Right ventricle myocardium inferior (tissue), 1 donor: ENCODE measurements at places on chromosomes 5 and 9. TPM values are rescaled to one million over a fixed set of nuclear protein-coding genes. Genes with fewer than 3 reads are reported as not detected.

- DNase-seq = no peak
Observed at GRCh38 chr9:5671711-5672353, 42.9 kb downstream of the RIC1 start.

The CCDC183 gene
- 1.6 TPM for total RNA-seq

GRCh38 chr5:148381906-148382305 is 1.9 kb upstream of the FBXO38 start:
- DNase-seq = no peak

GRCh38 chr9:87567983-87568382 is 70.3 kb downstream of the DAPK1 start:
- no peak for DNase-seq

The GOLM1 gene
- total RNA-seq = 4.2 TPM

DNA sequence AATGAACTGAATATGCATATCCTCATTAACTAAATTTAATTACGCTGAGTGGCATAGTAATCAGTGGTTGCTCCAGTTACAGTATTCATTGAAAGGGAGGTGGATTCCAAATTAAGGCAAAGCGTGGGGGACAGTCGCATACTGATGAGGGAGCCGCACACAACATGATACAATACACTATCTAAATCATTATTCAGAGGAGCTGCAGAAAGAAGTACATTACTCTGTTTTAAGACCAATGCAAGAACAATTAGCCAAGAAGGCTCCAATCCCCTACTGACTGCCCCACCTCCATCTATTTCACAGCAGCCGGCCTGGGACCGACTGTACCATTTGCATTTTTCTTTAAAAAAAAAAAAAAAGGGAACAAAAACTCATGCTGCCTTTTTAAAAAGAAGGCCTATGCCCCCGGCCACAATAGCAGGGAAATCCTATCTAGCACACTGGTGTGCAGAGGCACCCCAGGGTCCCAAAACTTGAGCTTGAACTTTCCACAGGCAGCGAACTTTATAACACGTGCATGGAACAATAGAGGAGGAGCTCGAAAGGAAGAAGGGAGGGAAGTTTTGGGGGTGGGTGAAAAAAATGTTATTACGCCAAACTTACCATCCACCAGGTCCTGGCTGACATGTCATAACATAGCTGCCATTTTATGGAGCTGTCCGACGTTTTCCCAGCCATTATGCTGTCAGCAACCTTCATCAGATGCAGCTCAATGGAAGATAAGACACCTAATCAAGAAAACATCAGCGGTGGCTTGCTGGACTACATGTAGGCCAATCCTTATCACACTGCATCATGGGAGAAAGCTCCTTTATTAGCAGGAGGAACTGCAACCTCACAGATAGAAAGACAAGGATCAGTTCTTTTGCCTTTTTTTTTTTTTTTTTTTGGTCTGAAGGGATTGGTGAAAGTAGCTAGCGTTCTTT is 161.6 kb downstream of the ZDHHC21 start:
- no peak for DNase-seq

The QRFP gene
- total RNA-seq = not detected

DNA sequence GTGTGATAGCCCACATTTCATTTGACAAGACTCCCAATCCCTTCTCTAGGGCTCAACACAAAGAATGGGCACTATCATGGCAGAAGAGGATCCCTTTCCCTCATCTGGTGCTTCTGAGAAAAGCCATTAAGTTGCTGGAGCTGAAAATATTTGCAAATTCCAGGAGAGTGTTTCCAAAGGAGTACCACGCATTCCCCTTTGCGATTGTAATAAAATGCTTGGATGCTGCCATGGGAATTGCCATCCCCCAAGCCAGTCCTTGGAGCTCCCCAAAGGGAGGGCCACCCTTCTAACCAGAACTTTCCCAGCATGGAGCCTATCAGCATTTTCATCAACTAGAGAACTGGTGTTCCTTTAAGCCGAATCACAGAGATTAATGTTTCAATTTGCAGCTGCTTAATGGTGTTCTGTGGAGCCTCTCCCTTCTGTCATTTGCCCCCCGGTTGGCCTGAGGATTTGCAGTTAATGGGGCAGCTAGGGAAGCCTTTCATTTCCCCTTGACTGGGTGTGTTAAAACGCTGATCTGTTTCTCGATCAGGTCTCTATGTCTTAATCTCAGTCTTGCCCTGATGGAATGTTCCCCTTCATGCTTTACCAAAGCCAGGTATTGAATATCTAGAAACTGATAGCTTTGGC is 133.0 kb downstream of the ENC1 start:
- DNase-seq = no peak

The GDA gene
- 3.1 TPM for total RNA-seq

The ARID3C gene
- total RNA-seq = not detected

DNA sequence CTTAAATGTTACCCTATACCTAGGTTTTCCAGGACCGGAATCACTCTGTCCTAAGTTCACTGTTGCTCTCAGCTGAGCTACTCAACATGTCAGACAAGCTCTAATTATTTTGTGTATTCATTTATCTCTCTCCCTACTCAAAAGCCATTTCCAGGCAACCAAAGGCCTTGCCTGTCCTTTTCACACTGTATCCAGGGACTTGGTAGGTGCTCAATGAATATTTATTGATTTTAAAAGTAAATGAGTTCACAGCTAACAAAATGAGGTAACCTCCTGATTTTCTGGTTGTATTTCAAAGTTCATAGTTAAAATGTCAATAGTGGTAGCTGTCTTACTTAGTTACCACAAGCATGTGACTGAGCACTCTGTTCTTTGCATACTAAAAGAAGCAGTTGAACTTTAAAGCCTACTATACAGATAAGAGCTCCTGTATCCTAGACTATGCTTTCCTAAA is 522.2 kb downstream of the ACTL7B start:
- DNase-seq = no peak

The GAS1 gene
- total RNA-seq = 22.3 TPM

The PCDHB9 gene
- total RNA-seq = 1.3 TPM

The MARCOL gene
- total RNA-seq = not detected

DNA sequence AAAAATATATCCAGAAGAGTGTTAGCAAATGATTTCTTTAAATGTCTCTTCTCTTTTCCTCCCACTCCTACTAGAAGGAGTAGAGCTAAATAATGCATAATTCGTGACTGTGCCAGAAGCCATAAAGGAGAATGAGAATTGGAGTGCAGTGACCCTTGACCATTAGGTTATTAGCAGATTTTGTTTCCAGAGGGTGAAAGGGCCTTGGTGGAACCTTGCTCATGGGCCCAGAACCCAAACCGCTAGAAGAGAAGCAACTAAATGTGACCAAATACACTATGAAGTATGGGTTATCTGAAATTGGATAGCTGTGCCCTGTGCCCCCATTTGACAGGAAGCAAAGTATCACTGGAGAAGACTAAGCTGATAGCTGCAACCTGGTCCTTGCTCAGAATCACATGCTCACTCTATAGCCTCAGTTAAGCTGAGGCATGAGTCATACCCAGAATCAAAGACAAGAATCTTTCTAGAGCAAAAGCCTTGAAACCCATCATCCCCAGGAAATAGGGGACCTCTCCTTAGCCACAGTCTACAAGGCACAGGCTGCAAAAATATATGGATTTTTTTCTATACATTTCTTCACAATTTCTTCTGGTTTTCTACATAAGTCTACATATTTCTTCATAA is 36.3 kb downstream of the CAPSL start:
- DNase-seq = no peak
